Activated T-helper 1 cell treated with anti-CD3 and anti-CD28 coated beads, Interleukin-12 subunit alpha, Interleukin-12 subunit beta, Interleukin-2, Interleukin-4 antibody, amounts not matched to agents 30 ng/mL and 10 ng/mL and 1 ng/mL, durations not matched to agents 14 hours and 24 hours and 36 hours (primary cell): ENCODE measurements at places on chromosomes 3 and 15. TPM values are rescaled to one million over a fixed set of nuclear protein-coding genes. Genes with fewer than 3 reads are reported as not detected.

The SEMA7A gene
- total RNA-seq, result 102 TPM in 2 replicates

DNA sequence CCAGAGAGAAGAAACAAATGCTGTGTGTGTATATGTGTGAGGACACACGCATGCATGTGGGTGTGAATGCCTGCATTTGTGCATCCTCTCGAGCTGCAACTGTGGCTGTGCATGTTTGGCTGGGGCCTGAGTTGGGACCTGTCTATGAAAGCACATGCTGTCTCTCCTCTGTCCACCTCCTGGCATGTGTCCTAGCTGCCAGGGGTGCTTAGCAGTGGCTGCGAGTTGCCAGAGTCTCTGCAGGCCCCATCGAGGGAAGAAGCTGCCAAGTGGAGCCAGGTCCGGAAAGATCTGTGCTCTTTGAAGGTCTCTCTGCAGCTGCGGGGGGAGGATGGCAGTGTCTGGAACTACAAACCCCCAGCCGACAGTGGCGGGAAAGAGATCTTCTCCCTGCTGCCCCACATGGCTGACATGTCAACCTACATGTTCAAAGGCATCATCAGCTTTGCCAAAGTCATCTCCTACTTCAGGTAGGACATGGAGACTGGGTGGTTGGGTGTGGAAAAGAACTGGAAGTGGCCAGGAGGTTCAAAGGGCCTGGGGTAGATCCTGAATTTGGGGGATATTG is 30.7 kb downstream of the NR1I2 start:
- no peak for DNase-seq
- peaks cover 7% of the 10 kb centered on the region for H3K4me1 ChIP-seq
- peaks cover 6% of the 10 kb centered on the region for H3K27me3 ChIP-seq
- no peak overlapping the region for H3K4me3 ChIP-seq
- no peaks in the 10 kb centered on the region for H3K36me3 ChIP-seq

GRCh38 chr3:61944726-61945125 is 383.4 kb downstream of the PTPRG start:
- H3K4me3 ChIP-seq, result no peak overlapping the region
- H3K27me3 ChIP-seq, result no peaks in the 10 kb centered on the region
- no peaks in the 10 kb centered on the region for H3K36me3 ChIP-seq
- no peak overlapping the region for H3K27ac ChIP-seq
- H3K4me1 ChIP-seq, result no peaks in the 10 kb centered on the region
- no peak for DNase-seq

The FEZF2 gene
- total RNA-seq, result not detected in 2 replicates

DNA sequence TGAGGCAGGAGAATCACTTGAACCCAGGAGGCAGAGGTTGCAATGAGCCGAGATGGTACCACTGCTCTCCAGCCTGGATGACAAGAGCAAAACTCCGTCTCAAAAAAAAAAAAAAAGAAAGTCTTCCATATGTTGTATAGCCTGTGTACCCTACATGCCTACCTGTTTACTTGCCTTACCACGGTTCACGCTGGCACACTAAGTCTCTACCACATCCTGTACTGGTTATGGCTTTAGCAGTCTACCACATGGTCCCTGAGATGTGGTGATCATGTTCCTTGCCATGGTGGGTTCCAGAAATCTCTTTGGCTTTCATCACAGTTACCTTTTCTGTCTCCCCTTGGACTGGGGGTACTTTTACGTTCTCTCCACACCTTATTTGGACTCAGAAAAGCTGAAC is 63.8 kb upstream of the TBC1D5 start:
- H3K4me1 ChIP-seq, result peaks cover 8% of the 10 kb centered on the region
- H3K27ac ChIP-seq, result no peak overlapping the region
- H3K27me3 ChIP-seq, result peaks cover 7% of the 10 kb centered on the region
- peaks cover 2% of the 10 kb centered on the region for H3K36me3 ChIP-seq
- no peak overlapping the region for H3K4me3 ChIP-seq

DNA sequence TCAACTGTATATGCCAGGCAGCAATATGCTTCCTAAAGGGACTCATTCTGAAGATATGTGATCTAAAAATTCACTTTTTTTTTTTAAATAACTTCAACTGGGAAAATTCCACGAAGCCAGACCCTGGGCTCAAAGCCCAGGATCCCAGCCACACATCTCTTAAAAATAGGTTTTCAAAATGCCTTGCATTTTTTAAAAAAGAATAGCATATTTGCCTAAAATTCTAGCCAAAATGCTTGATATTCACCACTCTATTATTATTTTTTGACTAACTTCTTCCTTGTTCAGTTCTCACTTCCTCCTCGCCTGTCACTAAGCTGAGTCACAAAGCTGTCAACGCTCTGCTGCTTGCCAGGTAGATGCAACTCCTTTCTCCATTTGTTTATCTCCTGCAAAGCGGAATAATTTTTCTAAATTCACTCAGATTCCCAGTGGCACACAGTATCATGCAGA is 28.0 kb upstream of the VGLL4 start:
- H3K27me3 ChIP-seq, result peaks cover 17% of the 10 kb centered on the region
- H3K4me1 ChIP-seq, result no peaks in the 10 kb centered on the region
- H3K36me3 ChIP-seq, result no peaks in the 10 kb centered on the region
- DNase-seq, result no peak

- H3K27me3 ChIP-seq, result peaks cover 15% of the 10 kb centered on the region
- no peak for DNase-seq
- no peaks in the 10 kb centered on the region for H3K4me1 ChIP-seq
- no peaks in the 10 kb centered on the region for H3K36me3 ChIP-seq
- no peak overlapping the region for H3K4me3 ChIP-seq
- no peak overlapping the region for H3K27ac ChIP-seq
Observed at GRCh38 chr3:190432216-190432615, 17.5 kb downstream of the TMEM207 start.
